NCI-H774 (cell line): ENCODE measurements at places on chromosomes 6 and 20.

- DNase-seq: no peak
Measured at GRCh38 chr6:44489910-44490604, 102.6 kb downstream of the CDC5L start.

DNA sequence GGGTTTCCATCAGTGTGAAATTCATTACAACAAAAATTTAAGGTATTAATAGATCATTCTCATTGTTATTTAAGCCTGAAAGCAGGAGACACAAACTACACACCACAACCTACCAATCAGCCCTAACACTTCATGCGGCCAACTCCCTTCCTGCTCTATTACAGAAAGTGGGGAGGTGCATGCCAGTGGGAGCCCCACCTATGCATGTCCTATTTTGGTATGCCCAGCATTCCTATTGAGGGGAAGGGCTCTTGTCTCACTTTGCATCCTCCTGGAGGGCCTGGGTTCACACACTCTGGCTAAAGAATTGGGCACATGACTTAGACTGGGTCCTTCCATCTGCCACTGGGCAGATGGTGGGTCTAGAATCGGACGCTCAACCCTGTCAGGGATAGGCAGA lies 450.0 kb downstream of the PTPRT start:
- DNase-seq: no peak

DNA sequence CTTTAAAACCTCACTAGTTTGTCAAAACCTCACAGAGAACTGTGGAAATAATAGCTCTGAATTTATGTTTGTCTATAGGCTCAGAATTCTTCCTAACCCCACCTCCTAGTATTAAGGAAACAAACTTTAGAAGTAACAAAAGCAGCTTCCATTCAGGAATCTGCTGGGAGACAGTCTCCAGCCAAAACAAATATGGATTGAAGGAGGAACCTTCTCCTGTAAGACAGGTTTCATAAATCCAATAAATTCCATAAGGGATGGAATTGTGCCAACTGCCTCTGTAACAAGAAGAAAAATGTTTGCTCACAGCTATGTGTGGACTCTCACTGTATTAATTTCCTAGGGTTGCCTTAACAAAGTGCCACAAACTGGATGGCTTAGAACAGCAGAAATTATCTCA lies 7.5 kb downstream of the SYCP2 start:
- no peak for DNase-seq

DNA sequence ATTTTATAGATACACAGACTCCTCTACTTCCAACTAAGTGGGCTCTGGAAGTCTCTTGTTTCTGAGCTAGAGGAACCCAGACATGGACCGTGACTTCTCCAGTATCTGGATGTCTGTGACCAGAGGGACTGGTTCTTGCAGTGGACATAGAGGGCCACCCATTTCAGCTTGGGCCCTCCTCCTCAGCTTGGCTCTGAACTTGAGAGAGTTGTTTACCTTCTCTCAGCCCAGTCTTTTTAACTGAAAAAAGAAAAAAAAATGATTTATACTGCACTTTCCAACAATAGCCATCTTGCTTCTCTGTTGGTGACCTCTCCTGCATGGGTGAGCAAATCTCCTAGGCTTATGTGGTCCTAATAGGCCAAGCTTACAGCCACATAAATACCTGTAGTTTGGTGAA lies 60.3 kb upstream of the TMEM181 start:
- no peak for DNase-seq

GRCh38 chr20:55406891-55407290 lies 598.4 kb downstream of the CBLN4 start:
- no peak for DNase-seq

- no peak for DNase-seq
Measured at GRCh38 chr20:46640044-46640443, 11.2 kb downstream of the SLC13A3 start.

DNA sequence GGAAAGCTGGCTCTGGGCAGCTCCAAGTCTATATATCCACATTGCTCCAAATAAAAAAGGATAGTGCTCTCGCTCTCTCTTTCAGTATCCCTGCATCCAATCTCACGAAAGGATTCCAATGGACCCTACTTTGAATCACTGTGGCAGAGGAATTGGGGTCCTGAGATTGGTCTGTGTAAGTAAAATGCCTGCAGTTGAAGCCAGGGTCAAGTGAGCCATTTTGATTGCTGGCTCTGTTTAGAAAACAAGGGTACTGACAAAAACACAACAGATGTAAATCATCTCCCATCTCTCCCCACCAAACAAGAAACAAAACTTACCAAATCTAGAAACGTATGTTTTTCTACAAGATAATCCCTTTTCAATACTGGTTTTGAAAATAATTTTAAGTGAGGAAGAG lies 45.6 kb downstream of the RSPO3 start:
- no peak for DNase-seq

DNA sequence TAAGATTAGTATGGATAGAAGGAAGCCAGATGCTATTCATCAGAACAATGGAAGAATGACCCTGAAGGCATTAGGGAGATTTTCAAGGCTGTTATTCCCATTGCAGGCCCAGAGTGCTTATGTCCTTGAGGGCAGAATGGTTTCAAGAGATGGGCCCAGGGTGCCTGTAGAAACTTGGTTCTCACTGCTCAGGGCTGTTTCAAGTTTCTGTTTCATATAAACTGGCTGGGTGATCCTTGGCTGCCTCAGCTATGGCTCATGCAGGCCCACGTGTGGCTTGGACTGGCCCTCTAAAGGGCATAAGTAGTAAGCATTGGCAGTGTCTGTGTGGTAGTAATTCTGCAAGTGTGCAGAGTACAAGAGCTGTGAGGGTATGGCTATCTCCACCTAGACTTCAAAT lies 540.9 kb upstream of the MAN1A1 start:
- no peak for DNase-seq

- DNase-seq: no peak
Measured at GRCh38 chr6:3343089-3343883, 84.5 kb downstream of the PSMG4 start.

DNA sequence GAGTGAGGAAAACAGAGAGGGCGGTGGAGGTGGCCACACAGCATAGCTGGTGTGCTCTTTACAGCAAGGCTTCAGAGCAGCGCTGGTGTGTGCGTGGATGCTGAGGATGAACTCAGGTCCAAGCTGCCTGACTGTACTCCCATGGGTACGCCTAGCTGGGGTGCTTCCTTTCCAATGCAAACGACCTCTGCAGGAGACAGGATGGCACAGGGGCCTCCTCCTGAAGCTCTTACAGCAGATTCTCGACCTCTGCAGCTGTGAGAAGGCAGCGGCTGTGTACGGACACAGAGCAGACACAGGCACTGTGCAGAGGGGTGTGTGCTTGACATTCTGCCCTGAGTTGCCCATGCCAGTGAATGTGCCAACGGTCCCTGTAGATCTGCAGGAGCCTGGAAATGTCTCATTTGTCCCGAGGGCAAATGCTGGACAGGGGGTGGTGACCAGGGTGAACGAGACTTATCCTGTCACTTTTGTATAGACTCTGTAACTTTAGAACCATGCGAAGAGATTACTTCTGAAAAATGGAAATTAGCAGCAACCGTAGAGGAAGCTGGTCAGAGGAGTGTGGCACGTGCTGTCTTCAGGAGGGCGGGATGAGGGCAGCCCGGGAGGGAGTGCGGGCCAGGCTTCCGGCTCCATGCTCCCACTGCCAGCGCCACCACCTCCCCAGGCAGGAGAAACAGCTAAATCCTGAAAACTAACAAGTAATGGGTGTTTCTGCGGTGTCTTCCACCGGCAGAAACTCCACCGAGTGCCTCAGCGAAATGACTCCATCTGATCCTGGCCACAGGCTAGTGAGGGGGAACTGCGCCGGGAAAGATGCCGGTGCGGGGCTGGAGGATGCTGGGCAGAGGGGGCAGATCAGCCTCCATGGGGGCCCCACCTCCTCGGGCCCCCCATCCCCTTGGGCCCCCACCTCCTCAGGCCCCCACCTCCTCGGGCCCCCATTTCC lies 120.9 kb upstream of the RPS6KA2 start:
- DNase-seq: no peak

DNA sequence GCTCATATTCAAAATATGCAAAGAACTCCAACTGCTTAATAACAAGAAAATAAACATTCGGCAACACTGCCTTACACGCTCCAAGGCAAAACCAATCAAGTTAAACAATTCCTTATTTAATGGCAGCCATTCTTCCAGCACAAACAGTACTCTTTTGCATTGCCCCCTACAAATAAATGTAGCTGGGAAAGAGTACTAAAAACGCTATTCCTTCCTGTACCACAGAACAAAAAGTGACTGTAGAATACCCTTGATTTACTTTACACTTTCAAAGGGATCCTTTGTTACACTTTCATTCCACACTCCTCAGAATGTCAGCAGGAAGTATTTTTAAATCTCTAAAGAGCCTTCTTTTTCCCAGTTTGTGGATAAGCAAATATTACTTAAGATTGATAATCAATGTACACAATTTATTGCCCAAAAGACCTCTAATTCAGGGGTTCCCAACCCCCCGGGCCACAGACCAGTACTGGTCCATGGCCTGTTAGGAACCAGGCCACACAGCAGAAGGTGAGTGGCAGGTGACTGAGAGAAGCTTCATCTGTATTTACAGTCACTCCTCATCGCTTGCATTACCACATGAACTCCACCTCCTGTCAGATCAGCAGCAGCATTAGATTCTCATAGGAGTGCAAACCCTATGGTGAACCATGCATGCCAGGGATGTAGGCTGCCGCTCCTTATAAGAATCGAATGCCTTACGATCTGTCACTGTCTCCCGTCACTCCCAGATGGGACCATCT lies 51.6 kb downstream of the MBOAT1 start:
- no peak for DNase-seq

- DNase-seq: no peak
Measured at GRCh38 chr6:130369831-130370230, 4.0 kb downstream of the TMEM200A start.

GRCh38 chr6:156881687-156882629 lies 104.8 kb downstream of the ARID1B start:
- DNase-seq: no peak

DNA sequence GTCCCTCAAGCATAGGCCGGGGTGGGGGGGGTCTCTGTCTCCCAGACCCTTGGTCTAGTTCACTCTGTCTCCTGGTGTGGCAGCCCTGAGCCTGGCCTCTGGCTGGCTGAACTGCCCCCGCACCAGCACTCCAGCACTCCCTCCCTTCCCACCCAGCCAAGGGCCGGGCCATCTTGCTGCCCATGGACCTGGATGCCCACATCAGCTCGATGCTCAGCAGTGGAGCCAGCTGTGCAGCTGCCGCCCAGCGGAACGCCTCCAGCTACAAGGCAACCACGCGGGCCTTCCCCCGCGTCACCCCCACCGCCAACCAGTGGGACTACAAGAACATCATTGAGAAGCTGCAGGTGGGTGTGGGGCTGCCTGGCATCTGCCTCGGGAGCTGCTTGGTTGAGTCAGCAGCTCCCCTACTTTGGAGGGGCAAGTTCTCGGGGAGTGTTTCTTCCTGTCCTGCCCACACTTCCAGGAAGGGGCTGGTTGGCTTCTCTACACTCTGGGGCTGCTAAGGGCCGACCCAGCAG lies 28.4 kb downstream of the UQCC2 start:
- DNase-seq: no peak

DNA sequence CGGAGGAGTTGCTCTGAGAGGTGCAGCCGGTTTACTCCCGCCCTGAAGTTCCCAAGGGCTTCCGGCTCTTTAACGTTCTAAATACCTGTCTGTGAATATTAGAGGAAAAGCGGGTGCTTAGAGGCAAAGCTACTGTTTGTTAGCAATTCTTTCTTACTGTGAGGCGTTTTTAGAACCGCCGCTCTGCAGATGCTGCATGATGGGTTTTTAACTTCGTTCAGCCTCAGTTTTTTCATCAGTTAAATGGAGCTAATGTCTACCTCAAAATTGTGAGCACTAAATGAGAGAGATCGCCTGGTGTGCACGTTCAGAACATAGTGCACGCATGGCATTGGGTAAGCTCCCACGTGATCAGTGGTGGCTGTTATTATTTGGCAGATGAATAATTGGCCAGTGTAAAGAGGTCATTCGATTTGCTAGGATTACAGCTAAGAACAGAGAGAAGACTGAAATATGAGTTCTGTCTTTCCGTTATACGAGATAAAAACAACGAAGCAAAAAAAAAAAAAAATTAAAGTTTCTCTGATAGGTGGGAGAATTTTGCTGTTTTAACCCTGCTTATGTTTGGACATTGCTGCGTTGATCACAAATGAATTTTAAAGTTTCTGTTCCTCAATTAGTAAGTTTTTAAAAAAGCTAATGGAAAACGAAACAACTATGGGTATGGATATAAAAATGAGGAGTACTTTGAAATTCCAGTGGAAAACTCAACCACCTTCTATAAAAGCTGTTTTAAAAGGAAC lies 660 bp upstream of the TFB1M start:
- DNase-seq: peak; percentile 91

- no peak for DNase-seq
Measured at GRCh38 chr6:105400501-105400900, 2.4 kb downstream of the PREP start.

DNA sequence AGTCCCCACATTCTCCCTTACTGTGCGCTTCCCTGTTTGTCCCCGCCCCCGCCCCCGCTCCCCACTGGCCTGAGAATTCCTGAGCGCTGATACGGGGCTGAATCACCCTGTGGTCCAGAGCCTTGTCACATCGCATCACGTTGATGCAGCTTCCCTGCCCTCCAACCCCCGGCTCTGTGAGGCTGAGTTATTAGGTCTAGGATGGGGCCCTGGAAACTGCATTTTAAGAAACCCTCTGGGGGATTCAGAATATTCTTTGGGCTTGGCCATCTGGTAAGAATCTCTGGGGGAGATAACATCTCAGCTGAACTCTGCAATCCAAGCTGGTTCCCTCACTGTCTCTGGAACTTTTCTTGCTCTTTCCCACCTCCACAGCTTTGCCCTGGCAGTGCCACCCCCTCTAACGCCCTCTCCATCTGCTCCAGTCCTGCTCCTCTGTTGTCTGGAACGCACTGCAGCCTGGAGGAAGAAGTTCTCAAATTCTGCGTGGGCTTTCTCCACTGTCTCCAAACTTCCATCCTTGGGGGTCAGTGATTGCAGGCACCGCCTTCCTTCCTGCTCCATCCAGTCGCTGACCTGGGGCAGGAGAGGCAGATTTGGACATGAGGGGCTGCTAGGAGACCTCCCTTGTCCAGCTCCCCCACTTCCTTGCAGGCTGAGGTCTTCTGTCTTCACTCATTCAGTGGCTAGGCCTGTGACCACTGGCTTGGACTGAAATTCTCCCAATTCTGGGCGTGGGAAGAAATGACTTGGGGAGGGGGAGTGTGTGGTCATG lies 42.6 kb downstream of the KIAA1755 start:
- no peak for DNase-seq

GRCh38 chr6:138393871-138394783 lies 9.9 kb upstream of the HEBP2 start:
- no peak for DNase-seq

GRCh38 chr6:116364321-116364720 lies 6.4 kb upstream of the DSE start:
- DNase-seq: no peak

GRCh38 chr6:130070792-130071191 lies 52.4 kb downstream of the L3MBTL3 start:
- DNase-seq: no peak

GRCh38 chr6:165231177-165231576 lies 78.2 kb downstream of the C6orf118 start:
- no peak for DNase-seq

DNA sequence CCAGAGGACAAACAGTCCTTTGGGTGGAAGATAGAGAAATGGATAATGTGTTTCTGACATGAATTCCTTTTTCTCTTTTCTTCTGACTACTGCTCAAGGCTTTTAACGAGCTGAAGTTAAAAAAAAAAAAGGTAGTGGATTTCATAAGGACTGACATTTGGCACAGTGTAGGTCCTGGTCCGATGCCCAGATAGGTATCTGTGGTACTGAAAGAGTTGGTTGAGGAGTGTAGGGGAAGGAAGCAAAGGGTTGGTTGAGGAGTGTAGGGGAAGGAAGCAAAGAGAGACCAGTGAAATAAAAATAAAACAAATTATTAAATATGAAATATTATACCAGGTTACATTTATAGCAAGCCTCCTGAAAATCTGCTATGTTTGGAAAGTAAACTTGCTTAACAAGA lies 11.8 kb downstream of the UTRN start:
- DNase-seq: no peak
